Type B pancreatic cell (in vitro differentiated cells): ENCODE measurements at places on chromosomes 1 and 21. TPM values are rescaled to one million over a fixed set of nuclear protein-coding genes. Genes with fewer than 3 reads are reported as not detected.
A peak's percentile ranks its signal among the peaks of the same experiment; 100 is the strongest.

GRCh38 chr1:17176306-17177061 lies 28.4 kb upstream of the PADI1 start:
- peak; percentile 24 for DNase-seq
- H3K4me3 ChIP-seq = no peak overlapping the region
- no peak overlapping the region for H3K27ac ChIP-seq
- peaks cover 20% of the 10 kb centered on the region for H3K27me3 ChIP-seq
- no peaks in the 10 kb centered on the region for H3K36me3 ChIP-seq

KCTD3 gene
- 53.7 and 66.8 TPM in 2 replicates for total RNA-seq

DNA sequence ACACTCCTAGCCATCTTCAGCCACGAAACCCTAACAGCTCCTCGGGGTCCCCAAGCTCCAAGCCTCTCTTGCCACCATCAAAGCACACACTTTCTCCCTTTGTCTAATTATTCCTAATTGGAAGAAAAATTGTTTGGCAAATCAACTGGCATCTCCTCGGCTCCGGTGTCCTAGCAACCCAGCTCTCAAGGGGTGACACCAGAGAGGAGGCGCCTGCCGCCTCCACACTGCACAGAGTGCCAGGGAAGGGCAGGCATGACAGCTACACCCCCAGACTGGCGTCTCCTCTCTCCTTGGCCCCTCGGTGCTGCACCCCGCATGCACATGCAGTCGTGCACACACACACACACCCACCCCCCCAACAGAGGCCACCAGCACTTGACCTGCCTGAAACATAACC lies 18.2 kb upstream of the GJB5 start:
- H3K4me3 ChIP-seq = no peak overlapping the region
- peaks cover 5% of the 10 kb centered on the region for H3K4me1 ChIP-seq
- H3K27me3 ChIP-seq = peaks cover 23% of the 10 kb centered on the region
- DNase-seq = no peak

DNA sequence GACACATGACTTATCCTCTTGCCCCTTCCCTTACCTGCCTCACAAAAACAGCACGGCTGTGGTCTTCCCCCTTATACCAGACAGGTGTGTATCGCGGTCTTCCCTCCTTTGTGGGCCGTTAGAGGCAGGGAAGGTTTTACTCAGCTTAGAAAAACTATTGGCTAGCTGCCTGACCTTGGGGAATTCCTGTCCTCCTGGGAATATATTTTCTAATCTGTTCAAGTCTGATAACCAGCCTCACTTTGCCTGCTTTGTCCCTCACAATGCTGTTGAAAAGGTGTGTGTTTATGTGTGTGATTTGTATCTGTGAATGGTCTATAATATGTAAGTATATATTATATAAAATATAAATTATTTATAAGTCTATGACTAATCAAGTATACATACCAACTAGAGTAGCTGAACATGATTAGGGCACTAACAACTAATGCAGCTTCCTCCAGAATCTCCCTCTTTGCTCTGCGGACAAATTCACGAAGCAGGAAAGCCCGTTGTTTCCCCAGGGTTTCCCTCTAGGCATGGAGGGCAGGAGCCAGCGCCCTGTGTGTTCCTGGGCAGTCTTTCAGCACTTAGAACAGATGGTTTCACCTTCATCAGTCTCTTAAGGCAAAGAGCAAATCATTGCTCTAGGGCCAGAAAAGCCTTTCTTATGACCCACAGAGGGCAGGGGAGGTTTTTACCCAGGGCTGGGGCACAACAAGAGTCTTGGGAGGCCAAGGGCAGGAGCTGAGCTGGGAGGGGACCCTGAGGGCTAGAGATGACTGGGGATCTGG lies 25.6 kb downstream of the SLC26A9 start:
- H3K27me3 ChIP-seq = peaks cover 4% of the 10 kb centered on the region
- no peak overlapping the region for H3K4me3 ChIP-seq
- no peak for DNase-seq
- no peaks in the 10 kb centered on the region for H3K36me3 ChIP-seq
- H3K27ac ChIP-seq = no peak overlapping the region

MPL gene
- not detected in 2 replicates for total RNA-seq

GRCh38 chr1:244461245-244462071 lies at the start of gene CATSPERE:
CATSPERE (plus strand) TSS chr1:244461273; CDS start chr1:244461430, 157 bp downstream.
- peaks cover 4% of the 10 kb centered on the region for H3K4me1 ChIP-seq
- DNase-seq = peak; percentile 89
- H3K27ac ChIP-seq = peak within 1 kb of the TSS; percentile 77
- H3K36me3 ChIP-seq = peaks cover 4% of the 10 kb centered on the region
- H3K4me3 ChIP-seq = peak within 1 kb of the TSS; percentile 87

- no peaks in the 10 kb centered on the region for H3K36me3 ChIP-seq
- DNase-seq = no peak
- H3K4me1 ChIP-seq = peaks cover 12% of the 10 kb centered on the region
- H3K4me3 ChIP-seq = no peak overlapping the region
- no peaks in the 10 kb centered on the region for H3K27me3 ChIP-seq
Observed at GRCh38 chr1:157092831-157093230, 6.8 kb downstream of the ETV3L start.

GRCh38 chr1:62682531-62682930 lies 5.7 kb downstream of the DOCK7 start:
- H3K4me1 ChIP-seq = peaks cover 22% of the 10 kb centered on the region
- no peaks in the 10 kb centered on the region for H3K27me3 ChIP-seq
- no peak overlapping the region for H3K27ac ChIP-seq
- no peak for DNase-seq

DNA sequence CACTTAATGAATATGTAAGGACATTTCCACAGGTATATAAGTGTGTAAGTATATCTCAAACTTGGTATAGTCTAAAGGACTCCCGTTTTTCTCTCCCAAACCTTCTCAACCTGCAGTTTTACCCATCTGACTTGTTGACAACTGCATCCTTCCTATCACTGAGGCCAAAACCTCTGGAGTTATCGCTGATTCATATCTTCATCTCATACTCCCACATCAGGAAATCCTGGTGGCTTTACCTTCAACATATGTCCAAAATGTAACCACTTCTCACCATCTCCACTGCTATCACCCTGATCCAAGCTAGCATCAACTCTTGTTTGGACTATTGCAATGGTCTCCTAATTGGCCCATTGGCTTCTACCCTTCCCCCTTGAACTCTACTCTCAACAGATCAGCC lies 30.4 kb downstream of the SLAMF6 start:
- H3K4me3 ChIP-seq = no peak overlapping the region
- H3K4me1 ChIP-seq = no peaks in the 10 kb centered on the region

DNA sequence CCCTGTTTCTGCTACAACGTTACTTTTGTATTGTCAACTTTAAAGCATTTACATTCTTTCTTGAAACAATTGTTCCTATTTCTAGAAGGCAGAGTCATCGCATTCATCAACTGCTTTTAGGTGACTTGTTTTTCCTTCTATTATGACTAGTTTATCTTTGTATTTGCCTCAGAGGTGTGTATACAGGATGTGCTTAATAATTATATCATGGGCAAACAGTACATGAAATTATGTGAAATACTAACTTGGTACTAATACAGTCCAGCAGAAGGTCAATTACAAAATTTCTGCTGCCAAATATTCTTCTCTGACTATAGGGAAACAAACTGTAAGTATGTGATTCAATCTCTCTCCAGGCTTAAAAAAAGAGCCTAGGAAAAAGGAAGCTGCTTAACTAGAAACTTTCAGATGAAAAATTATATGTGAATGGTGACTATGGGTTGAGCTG lies 101.6 kb downstream of the C4BPA start:
- H3K4me3 ChIP-seq = no peak overlapping the region
- no peak for DNase-seq
- H3K27ac ChIP-seq = no peak overlapping the region

DNA sequence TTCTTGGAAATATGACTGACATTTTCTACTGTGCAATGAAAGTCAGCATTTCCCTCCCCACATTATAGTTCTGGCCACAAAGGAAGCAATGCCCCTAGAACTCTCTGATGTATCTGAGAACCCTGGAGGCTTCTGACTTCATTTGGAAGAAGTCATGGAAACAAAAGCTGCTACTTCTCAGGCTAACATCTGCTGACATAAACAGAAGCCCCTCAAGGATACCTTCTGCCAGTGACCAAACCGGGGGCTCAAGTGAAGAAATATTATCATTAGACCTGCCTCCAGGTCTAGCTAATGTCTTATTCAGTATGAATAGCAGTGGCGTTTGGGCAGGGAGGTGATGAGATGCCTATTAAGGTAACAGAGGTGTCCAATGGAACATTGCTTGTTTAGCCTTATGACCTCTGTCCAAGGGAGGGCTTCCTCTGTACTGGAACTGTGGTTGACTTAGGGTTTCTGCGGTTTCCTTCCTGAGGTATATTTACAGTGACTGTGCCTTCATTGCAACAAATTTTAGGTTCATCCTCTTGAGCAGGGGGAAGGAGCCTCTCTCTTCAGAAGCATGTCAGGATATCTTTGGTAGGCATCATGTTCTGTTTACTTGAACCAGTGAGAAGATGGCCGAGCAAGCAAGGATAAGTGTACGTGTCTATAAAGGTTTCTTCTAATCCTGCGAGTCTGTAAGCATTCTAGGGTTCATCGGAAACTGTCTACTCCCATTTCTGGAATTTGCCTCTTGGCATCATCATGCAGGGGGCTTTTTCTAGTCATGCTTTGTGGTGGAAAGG lies 161.7 kb downstream of the PBX1 start:
- H3K4me3 ChIP-seq = peak overlapping the region; percentile 65
- no peak for DNase-seq
- H3K27me3 ChIP-seq = no peaks in the 10 kb centered on the region
- H3K36me3 ChIP-seq = peaks cover 44% of the 10 kb centered on the region
- peaks cover 59% of the 10 kb centered on the region for H3K4me1 ChIP-seq

ZSWIM5 gene
- 1.9 and 2.7 TPM in 2 replicates for total RNA-seq

GRCh38 chr1:84078842-84079202 lies 65.2 kb upstream of the PRKACB start:
- no peak for DNase-seq
- H3K36me3 ChIP-seq = peaks cover 5% of the 10 kb centered on the region
- H3K4me1 ChIP-seq = peaks cover 19% of the 10 kb centered on the region
- H3K27me3 ChIP-seq = no peaks in the 10 kb centered on the region
- peak overlapping the region; percentile 93 for H3K4me3 ChIP-seq

- H3K36me3 ChIP-seq = peaks cover 44% of the 10 kb centered on the region
- no peaks in the 10 kb centered on the region for H3K27me3 ChIP-seq
- H3K4me3 ChIP-seq = no peak overlapping the region
- DNase-seq = no peak
- no peaks in the 10 kb centered on the region for H3K4me1 ChIP-seq
- no peak overlapping the region for H3K27ac ChIP-seq
Observed at GRCh38 chr1:39294531-39294930, 90.0 kb downstream of the MACF1 start.
